ENCODE measurements at places on chromosomes 5 and 9.

GRCh38 chr5:141763541-141763940 is 81.5 kb upstream of the ARAP3 start:
- no peak for DNase-seq

DNA sequence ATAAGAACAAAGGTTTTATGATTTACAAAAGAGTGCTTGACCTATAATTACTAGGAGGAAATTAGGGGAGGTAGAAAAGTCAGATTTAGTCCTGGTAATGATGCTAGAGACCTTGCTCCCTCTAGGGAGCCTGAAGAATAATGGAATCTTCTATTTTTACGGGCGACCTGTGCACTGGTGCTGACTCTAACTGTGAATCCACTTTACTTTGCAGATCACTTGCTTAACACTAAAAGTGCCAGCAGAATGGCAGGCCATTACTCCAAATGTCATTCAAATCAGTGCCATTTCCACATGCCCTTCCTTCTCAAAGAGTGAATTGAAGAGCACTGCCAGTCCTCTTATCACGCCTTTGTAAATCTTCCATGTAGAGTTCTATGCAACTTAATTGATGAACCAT is 359.4 kb upstream of the ARRDC3 start:
- no peak for DNase-seq

DNA sequence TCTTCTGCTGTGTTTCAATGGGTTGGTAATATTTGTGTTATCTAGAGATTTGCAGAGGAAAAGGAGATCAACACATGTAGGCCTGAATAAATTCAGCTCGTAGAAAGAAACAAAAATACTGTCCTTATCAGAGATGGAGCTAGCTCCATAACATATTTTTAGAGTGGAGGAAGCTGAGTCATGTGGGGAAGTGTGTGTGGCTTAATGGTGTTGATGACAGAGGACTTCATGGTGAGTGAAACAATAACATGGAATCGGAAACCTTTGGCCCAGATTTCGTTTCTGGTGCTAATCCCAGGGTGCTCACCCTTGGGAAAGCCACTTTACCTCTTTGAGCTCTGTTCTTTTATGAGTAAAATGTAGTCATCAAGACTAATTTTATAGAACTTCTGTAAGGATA is 825.0 kb downstream of the TLR4 start:
- no peak for DNase-seq

DNA sequence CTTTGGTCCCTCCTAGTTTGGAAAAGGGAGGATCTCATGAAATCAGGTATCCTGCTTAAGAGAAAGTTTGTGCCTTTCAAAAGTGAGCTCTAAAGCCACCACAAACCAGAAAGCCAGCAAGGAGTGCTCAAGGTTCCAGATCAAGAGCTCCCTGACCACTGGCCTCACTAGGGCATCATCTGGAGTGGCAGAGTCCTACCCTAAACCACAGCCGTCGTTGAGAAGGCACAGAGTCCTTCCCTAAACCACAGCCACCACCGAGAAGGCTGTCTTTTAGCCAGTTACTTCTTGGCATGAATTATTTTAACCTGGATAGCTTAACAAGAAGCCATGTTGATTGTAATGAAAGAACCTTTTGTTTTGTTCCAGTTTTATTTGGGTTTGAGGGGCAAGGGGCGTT is 102.9 kb downstream of the FRMD3 start:
- no peak for DNase-seq

DNA sequence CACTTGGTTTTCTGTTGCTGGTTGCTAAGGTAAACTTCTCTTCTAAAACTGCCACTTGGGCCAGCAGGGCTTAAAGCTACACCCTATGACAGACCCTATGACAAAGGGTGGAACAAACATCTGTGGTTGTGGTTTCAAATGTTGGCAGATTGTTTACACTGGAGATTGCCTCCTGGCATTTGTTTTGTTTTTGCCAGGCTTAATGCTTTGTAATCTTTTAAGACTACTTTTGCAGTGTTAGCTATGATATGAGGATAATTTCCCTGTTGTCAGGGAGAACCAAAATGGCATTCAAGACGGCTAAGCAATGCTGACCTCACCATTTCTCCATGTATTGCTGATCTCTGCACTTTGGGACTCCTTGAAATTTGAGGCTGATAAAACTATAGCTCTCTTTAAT is 50.3 kb downstream of the MAMDC2 start:
- DNase-seq: no peak

- DNase-seq: no peak
Observed at GRCh38 chr9:28900406-28900805, 1327.1 kb upstream of the C9orf72 start.

DNA sequence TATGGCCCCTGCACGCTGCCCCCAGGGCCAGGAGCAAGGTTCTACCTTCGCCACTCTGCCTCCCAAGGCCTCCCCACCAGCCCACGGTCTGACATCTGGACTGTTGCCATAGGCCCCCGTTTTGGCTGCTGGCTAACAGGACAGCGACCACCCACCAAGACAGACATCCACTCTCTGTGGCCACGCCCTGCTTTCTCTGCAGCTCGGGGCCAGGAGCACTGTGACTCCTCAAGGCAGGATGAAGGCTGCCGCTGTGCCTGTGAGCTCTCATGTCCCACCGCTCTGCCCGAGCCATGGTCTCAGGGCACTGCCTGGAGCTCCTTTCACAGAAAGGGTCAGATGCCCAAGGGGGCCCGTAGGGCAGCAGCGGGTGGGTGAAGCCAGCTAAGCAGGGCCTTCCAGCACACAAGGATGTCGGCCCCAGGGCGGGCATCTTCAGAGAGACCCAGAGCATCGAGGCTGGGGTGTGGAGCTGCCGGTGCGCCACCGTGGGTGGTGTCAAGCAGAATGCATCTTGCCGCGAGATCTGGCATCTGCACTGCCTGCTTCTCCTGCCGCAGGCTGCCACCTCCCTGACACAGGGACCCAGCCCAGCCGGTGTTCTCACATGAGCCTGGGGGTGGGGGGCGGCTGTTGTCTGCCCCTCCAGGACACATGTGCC is 92.2 kb upstream of the ADAMTS2 start:
- DNase-seq: no peak

DNA sequence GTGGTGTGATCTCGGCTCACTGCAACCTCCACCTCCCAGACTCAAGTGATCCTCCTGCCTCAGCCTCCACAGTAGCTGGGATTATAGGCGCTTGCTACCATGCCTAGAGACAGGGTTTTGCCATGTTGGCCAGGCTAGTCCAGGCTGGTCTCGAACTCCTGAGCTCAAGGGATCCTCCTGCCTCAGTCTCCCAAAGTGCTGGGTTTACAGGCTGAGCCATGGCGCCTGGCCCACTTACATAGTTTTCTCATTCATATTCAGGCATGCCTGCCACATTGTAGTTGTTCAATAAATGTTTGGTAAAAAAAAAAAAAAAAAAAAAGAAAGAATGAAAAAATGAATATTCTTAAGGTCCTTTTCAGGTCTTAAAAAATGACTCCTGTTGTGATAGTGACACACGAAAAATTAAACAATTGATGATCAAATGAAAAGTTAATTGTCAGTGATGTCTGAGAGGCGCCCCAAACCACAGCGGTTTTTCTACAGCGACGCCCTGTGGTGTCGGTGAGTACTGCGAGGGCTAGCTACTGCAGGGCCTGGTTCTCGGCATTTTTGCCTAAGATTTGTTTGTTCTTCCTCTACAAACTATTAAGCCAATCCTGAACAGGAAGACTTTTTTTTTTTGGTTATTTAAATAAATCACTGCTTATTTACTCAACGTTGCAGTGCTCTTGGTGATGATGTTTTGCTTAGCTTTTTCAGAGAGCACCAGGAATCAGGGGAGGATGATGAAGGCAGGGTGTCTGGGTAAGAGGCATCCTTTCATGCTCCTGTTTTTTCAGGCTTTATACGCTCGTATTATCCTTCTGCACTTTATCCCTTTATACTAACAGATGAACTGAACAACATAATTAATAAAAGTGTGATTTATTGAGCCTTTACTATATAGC is 67.0 kb upstream of the DPYSL3 start:
- no peak for DNase-seq
